CD8-positive, alpha-beta memory T cell (primary cell): ENCODE measurements at places on chromosomes 7 and 10. TPM values are rescaled to one million over a fixed set of nuclear protein-coding genes. Genes with fewer than 3 reads are reported as not detected.

TMEM106B gene
- 27.3 TPM for total RNA-seq

HTR5A gene
- not detected for total RNA-seq

GRCh38 chr7:31785101-31785500, 98.1 kb downstream of the PPP1R17 start:
- DNase-seq: no peak
- H3K4me3 ChIP-seq: no peak overlapping the region
- H3K36me3 ChIP-seq: no peaks in the 10 kb centered on the region

DNA sequence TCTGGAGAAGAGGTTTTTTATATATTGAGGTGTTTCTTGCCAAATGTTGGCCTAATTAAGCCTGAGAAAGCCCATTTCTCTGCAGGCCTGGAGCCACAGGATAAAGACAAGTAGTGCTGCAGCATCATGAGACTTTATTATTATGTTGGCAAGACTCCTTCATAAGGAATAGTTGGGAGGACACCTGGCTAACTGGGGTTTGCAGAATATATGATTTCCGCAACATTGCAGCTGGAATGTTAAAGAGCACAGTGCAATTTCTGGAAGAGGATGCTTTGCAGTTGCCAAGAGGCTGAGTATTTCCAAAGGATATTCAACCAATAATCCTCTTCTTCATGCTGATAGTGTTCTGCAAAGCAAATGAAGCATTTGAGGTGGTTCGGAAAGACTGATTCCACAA, 1512.8 kb upstream of the LRRTM3 start:
- DNase-seq: no peak
- H3K36me3 ChIP-seq: no peaks in the 10 kb centered on the region
- no peaks in the 10 kb centered on the region for H3K4me1 ChIP-seq

H2BK1 gene
- total RNA-seq: not detected
